Urothelium cell line (cell line): ENCODE measurements at places on chromosomes 7 and 10.

DNA sequence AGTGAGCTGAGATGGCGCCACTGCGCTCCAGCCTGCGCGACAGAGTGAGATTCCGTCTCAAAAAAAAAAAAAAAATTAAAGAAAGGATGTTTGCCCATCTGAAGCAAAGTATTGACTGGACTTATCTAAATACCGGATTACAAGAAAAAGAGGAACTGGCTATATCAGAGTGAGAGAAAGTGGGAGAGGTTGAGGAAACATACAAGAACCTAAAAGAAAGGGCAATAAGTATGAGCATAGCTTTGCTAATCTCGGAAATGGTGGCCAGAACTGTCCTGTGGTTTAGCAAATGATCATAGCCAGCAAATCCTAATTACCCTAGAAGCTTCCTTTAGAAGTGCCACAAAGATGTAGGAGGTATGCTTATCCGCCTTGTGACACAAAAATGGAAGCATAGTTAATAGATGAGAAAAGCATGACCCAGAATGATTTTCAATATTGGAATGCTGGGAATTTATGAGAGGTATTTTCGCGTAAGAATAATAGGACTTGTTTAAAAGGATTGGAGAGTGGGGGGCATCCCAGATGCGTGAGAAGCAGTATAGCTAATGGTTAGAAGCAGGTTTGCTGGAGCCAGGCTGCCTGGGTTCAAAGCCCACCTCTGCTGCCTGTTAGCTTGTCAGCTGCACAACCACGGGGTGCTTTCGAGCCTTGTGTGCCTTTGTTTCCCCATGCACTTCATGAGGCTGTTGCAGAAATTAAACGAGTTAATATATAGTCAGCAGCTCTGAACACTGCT lies 1.2 kb upstream of the GTPBP4 start:
- no peak for DNase-seq

- no peak for DNase-seq
Observed at GRCh38 chr10:123613346-123613850, 52.8 kb upstream of the GPR26 start.

- no peak for DNase-seq
Observed at GRCh38 chr10:110429301-110429700, 68.4 kb upstream of the DUSP5 start.

- DNase-seq: no peak
Observed at GRCh38 chr7:42385912-42386311, 148.9 kb upstream of the GLI3 start.

DNA sequence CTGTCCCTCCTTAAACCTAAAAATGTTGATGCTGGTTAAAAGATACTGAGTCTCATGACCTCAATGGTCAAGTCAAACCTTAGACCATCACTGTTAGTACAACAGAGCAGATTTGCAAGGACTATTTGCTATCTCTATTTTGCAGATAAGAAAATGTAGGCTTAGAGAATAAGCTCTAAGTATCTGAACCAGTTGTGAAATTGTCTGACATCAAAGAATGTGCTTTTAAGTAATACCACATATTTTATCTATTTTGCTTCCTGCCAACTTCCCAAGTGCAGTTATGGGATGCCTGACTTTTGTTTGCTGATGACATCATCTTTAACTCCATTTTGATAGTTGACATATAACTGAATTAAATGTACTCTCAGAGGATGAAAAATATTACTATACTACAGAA lies 83.6 kb upstream of the TMEM106B start:
- DNase-seq: no peak

DNA sequence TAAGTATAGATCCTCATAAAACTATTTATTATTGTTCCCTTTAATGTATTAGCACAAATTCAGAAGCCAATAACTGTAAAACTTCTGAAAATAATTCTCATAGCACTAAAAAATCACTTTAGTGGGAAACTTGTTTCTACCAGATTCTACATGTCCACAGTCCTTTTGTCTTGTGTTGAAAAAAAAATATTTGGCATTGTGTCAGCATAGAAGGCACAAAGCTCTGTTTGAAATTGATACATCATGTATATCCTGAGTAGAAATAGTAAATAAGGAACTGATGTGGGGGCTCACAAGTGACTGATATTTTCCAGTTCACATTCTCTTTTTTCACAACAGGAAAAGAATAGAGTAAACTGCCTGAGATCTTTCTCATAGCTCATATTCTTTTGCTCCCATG lies 134.6 kb downstream of the GRM3 start:
- DNase-seq: no peak
